ENCODE measurements at places on chromosomes 11 and 22.

DNA sequence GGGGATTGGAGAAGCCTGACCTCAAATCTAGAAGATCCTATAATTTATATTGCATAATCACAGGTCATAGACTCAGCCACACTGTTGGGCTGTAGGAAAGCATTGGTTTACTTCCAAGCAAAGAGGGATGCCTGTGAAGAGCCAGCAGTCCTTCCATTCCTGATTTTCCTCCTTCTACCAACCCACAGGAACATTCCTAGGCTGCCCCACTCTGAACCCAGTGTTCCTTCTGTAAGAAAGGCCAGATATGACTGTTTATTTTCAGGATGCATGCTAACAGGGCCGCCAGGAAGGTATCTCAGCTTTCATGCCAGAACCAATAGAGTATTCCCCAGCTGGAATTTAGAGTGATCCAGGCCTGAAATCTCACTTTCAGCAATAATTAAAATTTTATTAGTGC, 197.1 kb downstream of the ETS1 start:
- DNase-seq = no peak

DNA sequence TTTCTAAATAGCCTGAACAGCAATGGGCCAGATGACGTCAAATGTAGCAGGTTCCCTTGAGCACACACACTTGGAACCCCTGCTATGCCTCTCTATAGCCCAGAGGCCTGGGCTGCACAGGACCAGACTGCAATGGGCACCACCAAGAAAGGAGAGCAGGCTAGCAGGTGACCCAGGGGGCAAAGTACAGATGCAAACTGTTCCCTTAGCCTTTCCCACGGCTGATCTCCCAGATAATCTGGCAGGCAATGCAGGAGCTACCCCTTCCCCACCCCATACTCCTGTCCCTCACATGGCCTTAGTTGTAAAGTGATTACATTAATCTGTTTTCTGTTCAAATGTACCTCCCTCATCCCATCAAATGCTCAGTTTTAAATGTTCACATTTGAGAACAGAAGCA, 41.3 kb downstream of the SMCO4 start:
- DNase-seq = no peak

DNA sequence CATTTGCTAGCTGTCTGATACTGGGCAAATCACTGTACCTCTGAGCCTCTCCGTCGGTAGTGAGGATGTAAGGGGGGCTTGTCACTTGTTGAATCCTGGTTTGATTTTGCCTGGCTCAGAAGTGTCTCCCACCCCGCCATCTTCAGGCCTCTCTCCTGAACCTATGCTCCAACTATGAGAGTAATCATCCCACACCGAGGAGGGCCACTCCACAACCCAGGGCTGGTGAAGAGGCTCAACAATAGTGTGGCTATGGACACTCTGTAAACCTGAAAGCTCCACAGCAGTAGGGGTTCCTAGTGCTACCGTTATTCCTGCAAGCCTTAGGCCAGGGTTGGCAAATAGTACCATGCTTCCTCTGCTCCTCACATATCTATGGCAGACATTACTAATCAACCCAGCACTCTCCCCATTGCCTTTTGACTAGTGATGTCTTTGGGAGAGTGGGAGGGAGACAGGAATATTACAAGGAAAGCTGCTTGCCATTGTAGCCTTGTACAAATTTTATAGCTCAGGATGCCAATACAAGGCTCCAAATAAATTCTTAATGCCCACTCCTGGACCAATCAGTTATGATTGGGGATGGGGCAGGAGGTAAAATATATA, 134.0 kb upstream of the TEAD1 start:
- no peak for DNase-seq

GRCh38 chr11:102934735-102935134, 20.8 kb downstream of the MMP13 start:
- no peak for DNase-seq

- no peak for DNase-seq
Observed at GRCh38 chr11:15419696-15420095, 305.0 kb downstream of the INSC start.

Measured in T-helper 2 cell (primary cell).